Cortex of kidney (tissue), 1 donor: ENCODE measurements at places on chromosomes 7 and 10.

DNA sequence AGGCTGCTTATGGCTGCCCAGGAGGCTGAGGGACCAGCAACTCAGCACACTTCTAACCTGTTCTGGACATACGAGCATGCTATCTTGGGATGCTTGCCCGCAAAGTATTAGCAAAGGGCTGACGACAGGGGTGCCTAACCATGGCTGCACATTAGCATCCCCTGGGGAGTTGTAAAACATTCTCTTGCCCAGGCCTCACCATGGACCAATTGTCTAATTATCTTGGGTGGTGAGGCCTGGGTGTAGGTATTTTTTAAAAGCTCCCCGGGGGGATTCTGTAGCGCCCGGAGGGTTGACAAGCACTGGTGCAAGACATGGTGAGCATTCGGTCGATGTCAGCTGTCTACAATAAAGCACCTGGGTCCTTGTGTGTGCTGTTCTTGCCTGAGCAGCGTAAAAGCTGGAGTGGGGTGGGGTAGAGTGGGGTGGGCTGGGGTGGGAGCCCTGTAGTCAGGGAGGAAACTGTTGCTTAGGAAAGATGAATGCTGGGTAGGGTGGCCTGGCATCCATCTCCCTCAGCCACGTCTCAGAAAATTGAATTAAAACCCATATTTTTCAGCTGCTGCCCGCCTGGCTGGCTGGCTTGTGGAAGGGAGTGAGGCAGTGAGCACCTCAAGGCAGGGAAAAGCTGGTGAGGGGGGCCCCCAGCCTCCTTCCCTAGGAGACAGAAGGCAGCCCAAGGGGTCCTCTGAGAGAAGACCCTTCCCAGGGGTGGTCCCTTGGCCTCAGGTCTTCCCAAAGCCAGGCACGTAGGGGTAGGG is 2.9 kb upstream of the ADCYAP1R1 start:
- DNase-seq = no peak

DNA sequence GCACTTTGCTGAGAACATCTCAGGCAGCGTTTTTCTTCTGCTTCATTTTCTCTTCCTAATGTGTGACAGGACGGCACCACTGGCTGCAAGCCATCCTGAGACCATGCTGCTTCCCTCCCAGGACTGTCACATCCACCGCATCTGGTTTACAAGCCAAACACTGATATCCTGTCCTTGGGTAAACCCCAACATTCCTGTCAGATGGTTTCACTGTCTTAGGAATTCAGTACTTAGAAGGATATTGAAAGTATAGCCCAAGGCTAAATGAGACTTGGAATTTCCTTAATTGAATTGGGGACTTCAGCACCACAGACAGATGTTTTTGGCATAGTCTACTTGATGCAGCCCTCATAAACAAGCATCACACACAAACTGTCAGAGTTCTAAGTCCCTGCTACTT is 74.2 kb upstream of the PLXNA4 start:
- DNase-seq = no peak

DNA sequence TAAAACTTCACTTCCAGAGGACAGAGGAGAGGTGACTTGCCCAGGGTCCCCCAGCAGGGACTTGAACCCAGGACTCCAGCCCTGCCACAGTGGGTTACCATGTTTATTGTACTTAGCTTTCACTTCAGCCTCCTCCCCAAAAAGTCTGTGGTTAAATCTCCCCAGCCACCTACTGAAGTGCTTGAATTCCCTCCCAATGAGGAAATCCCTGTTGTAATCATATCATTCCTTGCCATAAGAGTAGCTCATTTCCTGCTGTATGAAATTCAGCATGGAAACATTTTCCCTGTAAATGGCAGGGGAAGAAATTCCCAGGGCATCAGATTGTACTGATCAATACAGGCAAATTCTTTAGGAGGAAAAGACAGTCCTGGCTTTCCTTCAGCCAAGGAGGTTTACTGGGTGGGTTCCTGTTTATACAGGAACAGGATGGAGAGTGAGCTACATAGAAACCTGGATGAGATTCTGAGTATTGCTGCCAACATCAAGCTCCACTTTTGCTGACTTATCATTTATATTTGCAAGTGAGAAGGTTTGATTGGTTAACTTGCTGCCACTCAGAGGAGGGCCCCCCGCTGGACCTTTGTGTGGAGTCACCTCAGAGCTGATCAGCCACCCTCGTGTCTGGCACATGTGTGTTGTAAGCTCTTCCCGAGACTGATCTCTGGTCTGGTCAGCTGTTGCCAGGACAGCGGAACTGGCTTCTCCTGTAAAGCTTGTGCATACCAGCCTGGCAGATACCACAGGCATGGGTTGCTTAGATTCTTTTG is 16.4 kb upstream of the PDZD8 start:
- DNase-seq = no peak

- no peak for DNase-seq
Observed at GRCh38 chr10:32005050-32005449, 51.2 kb downstream of the KIF5B start.

DNA sequence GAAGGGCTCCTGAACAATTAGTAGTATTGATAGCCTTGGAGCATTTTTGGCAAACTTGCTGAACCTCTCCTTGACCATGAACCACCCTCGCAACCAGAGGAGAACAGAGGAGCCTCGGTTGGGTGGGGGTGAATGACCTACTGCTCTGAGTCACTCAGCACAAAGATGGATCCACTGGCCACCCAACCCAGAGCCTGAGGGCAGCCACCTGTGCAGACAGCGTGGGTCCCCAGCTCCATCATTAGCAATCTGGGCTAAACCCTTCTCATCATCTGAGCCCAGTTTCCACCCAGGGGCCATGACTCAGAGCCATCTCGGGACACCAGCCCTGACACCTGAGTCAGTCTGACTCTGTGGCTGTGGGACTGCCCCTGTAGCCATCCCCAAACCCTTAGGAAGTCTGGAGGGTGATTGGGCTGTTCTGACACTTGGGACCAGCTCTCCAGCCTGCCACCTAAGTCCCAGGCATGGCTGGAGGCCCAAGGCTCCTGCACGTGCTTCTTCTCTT is 171.8 kb upstream of the GPR26 start:
- DNase-seq = no peak

- no peak for DNase-seq
Observed at GRCh38 chr10:97540669-97541500, 31.7 kb upstream of the ANKRD2 start.

GRCh38 chr10:88651101-88651551 is 13.1 kb upstream of the LIPF start:
- DNase-seq = no peak

- DNase-seq = no peak
Observed at GRCh38 chr10:122981066-122981464, 864 bp downstream of the PSTK start.

GRCh38 chr10:28661035-28661434 is 16.3 kb upstream of the BAMBI start:
- DNase-seq = no peak

GRCh38 chr10:22708772-22709171 is 5.6 kb downstream of the PIP4K2A start:
- DNase-seq = no peak

DNA sequence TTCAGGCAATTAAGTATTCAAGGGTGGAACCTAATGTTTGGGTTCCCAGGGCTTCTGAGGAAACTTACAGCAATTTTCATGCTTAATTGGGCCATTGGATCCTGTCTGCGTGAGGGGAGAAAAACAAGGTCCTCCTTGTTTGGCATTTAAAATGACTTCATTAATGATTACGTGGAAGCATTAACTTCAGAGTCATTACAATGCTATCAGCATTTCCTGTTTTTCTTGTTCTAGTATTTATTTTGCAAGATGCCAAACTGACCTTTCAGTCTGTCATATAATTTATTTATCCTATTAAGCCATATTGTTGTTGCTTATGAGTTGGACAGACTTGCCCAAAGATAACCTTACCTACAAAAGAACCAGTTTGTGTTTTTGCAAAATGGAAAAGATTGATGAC is 324.1 kb upstream of the LRRN3 start:
- no peak for DNase-seq

GRCh38 chr7:154167807-154168206 is 115.6 kb downstream of the DPP6 start:
- no peak for DNase-seq

GRCh38 chr7:107209565-107209964 is 40.8 kb downstream of the HBP1 start:
- DNase-seq = no peak

GRCh38 chr7:148803094-148803493 is 81.0 kb downstream of the EZH2 start:
- DNase-seq = no peak

GRCh38 chr7:106679153-106679931 is 18.4 kb upstream of the CCDC71L start:
- no peak for DNase-seq

- no peak for DNase-seq
Observed at GRCh38 chr10:132709471-132709951, 76.4 kb downstream of the NKX6-2 start.
